ENCODE measurements at places on chromosomes 5 and 9. TPM values are rescaled to one million over a fixed set of nuclear protein-coding genes. Genes with fewer than 3 reads are reported as not detected.

GRCh38 chr9:90299968-90300367, 342.7 kb downstream of the DIRAS2 start:
- no peaks in the 10 kb centered on the region for H3K27me3 ChIP-seq
- peaks cover 9% of the 10 kb centered on the region for H3K4me1 ChIP-seq
- no peak for DNase-seq
- H3K4me3 ChIP-seq, result no peak overlapping the region
- H3K36me3 ChIP-seq, result no peaks in the 10 kb centered on the region

- no peaks in the 10 kb centered on the region for H3K36me3 ChIP-seq
- DNase-seq, result no peak
- H3K27me3 ChIP-seq, result no peaks in the 10 kb centered on the region
Observed at GRCh38 chr9:86783884-86784283, 163.4 kb downstream of the GAS1 start.

DNA sequence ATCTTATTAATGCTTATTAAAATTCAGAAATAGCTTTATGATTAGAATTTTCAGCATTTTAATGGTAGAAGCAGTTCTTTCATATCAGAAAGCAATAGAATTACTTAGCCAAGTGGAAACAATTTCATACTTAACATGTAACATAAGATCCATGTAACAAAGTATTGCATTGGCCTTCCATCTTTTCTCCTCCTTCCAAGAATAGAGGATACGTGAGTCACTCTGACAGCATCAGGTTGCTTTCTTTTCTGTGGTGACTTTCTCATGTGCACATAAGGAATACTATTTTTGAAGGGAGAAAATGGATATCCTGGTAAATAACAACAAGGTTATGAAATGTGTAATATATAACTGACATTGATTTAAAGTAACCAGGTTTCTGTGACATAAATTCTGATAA, 272.2 kb downstream of the ANXA1 start:
- no peaks in the 10 kb centered on the region for H3K36me3 ChIP-seq
- H3K27ac ChIP-seq, result no peak overlapping the region
- no peaks in the 10 kb centered on the region for H3K4me1 ChIP-seq
- no peaks in the 10 kb centered on the region for H3K27me3 ChIP-seq
- no peak for DNase-seq

DNA sequence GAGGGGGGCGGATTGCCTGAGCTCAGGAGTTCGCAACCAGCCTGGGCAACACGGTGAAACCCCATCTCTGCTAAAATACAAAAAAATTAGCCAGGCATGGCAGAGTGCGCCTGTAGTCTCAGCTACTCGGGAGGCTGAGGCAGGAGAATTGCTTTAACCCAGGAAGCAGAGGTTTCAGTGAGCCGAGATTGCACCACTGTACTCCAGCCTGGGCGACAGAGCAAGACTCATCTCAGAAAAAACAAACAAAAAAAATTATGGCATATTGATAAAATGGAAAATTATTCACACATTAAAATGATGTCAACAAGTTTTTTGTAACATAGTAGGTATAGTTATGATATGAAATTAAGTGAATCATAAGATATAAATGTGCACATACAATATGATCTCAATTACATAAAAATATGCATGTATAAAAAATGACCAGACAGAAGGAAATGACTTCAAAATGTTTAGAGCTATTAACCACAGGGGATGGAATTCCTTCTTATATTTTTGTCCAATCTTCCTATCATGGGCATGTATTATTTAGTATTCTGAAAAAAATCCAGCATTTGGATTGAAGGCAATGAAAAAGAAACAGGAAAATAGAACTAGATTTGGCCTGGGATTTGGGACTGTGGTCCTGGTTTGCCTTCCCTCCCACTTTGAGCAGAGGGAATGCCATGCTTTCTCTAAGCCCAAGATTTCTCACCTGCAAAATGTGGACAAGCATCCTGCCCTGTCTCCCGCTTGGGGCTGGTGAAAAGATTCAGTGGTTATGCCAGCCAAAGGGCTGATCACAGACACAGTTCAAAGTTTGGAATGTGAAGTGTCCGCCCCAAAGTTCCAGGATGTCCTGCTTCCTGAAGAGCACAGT, 19.5 kb downstream of the SPAAR start:
- H3K4me1 ChIP-seq, result peaks cover 21% of the 10 kb centered on the region
- H3K27ac ChIP-seq, result no peak overlapping the region
- no peak overlapping the region for H3K4me3 ChIP-seq
- DNase-seq, result no peak

DNA sequence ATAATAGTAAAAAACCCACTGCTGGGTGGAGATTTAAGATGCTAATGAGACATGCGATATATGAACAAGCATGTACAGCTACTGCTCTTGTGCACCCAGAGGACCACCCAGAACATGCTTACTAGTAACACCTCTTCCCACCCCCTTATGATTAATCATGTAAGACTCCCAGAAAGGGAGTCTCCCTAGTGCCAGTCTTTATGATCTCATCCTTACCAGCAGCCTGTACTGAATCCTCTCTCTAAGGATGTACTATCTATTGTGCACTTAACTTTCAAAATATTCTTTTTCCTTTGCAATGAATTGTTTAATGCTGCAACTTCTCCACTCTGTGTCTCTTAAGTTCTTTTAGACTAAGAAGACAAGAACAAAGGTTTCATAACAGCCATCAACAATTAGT, 9.1 kb upstream of the MAT2B start:
- H3K27me3 ChIP-seq, result no peaks in the 10 kb centered on the region
- H3K4me3 ChIP-seq, result no peak overlapping the region
- no peak for DNase-seq
- no peak overlapping the region for H3K27ac ChIP-seq

- no peak overlapping the region for H3K27ac ChIP-seq
- H3K27me3 ChIP-seq, result peaks cover 7% of the 10 kb centered on the region
- H3K4me3 ChIP-seq, result no peak overlapping the region
- DNase-seq, result no peak
Observed at GRCh38 chr5:42830924-42831323, 19.2 kb upstream of the SELENOP start.

Gene CD72
- total RNA-seq, result 4.1 TPM

Gene SPINK7
- total RNA-seq, result not detected

Gene CDKN2B
- total RNA-seq, result 33.8 TPM
